ENCODE measurements at places on chromosomes 3 and 15. TPM values are rescaled to one million over a fixed set of nuclear protein-coding genes. Genes with fewer than 3 reads are reported as not detected.

The IL17RC gene
- total RNA-seq: 9.5 TPM

The SEC11A gene
- total RNA-seq: 150 TPM

The CACNA2D2 gene
- 0.03 TPM for total RNA-seq

The SMAD3 gene
- 48.1 TPM for total RNA-seq

The GPR87 gene
- 0.77 TPM for total RNA-seq

The XIRP1 gene
- total RNA-seq: not detected

The MYNN gene
- 12.9 TPM for total RNA-seq

The SPTSSB gene
- total RNA-seq: not detected

The PP2D1 gene
- not detected for total RNA-seq

The DPPA2 gene
- 0.68 TPM for total RNA-seq

The BCHE gene
- 1.7 TPM for total RNA-seq

The NAALADL2 gene
- total RNA-seq: 8.7 TPM

The KLF15 gene
- total RNA-seq: 0.06 TPM

The SEMA3F gene
- total RNA-seq: 1.4 TPM

The AGBL1 gene
- not detected for total RNA-seq

The MINAR1 gene
- total RNA-seq: 1.3 TPM

The ZMYND10 gene
- 0.17 TPM for total RNA-seq

The ZNF717 gene
- 5.0 TPM for total RNA-seq

The TRPM1 gene
- total RNA-seq: not detected

The ADGRG7 gene
- not detected for total RNA-seq

The ADAMTSL3 gene
- 0.34 TPM for total RNA-seq

The SMCO1 gene
- not detected for total RNA-seq

The IGDCC3 gene
- not detected for total RNA-seq

The MLH1 gene
- 70.8 TPM for total RNA-seq

The TYRO3 gene
- total RNA-seq: 3.9 TPM

The ZPLD1 gene
- not detected for total RNA-seq

The PIGZ gene
- total RNA-seq: 0.23 TPM

Data from Daoy (cell line).